NCI-H2081 treated with DMSO at 0.1 percent for 48 hours (cell line): ENCODE measurements at places on chromosomes 1 and 21.

DNA sequence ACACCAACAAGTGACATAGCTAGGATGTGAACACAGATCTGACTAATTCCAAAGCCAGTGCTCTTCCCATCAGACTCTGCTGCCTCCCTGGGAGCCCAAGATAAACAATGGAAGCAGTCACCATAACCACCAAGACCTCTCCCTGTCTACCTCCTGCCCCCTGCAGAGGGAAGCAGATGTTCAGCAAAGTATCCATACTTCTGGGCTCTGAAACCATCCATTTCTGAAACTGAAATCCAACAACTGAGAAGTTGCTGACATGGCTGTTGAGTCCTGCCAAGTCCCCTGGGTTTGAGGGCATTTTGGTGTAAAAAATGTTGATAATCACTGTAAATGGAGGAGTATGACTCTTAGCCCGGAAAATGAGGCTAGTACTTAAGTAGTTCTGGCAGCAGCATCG, 102.1 kb downstream of the TYW3 start:
- no peak for DNase-seq

DNA sequence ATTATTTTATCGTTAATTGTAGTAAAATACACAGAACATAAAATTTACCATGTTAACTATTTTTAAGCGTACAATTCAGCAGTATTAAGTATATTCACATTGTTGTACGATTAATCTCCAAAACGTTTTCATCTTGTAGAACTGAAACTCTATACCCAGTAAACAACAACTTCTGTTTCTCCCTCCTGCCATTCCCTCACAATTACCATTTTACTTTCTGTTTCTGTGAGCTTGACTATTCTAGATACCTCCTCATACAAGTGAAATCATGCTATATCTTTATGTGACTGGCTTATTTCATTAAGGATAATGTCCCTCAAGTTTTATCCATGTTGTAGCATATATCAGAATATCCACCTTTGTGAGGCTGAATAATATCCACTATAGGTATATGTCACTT, 156.8 kb downstream of the ST6GALNAC3 start:
- DNase-seq: no peak

DNA sequence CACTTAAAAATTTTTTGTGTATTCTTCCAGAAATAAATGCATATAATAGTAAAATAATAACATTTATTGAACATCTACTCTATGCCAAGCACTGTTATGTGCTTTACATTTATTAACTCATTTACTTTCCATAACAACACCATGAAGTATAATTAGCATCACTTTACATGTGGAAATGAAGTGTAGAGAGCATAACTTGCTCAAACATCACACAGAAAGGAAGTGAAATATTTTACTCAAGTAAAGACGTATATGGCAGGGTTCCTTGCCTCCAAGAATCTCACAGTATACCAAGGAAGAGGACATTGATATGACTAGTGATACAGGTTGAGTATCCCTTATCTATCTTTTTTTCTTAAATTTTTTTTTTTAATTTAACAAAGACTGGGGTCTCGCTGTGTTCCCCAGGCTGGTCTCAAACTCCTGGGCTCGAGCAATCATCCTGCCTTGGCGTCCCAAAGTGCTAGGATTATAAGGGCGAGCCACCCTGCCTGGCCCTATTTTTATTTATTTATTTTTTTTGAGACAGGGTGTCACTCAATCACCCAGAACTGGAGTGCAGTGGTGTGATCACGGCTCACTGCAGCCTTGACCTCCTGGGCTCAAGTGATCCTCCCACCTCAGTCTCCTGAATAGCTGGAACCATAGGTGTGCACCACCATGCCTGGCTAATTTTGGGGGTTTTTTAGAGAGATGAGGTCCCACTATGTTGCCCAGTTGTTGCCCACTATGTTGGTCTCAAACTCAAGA, 7.7 kb upstream of the CLIC4 start:
- DNase-seq: no peak

- DNase-seq: no peak
Observed at GRCh38 chr1:202791077-202791747, 17.0 kb downstream of the KDM5B start.

- DNase-seq: no peak
Observed at GRCh38 chr1:3261969-3262579, 192.4 kb upstream of the ARHGEF16 start.

GRCh38 chr1:3948344-3948743, 48.3 kb upstream of the C1orf174 start:
- no peak for DNase-seq

DNA sequence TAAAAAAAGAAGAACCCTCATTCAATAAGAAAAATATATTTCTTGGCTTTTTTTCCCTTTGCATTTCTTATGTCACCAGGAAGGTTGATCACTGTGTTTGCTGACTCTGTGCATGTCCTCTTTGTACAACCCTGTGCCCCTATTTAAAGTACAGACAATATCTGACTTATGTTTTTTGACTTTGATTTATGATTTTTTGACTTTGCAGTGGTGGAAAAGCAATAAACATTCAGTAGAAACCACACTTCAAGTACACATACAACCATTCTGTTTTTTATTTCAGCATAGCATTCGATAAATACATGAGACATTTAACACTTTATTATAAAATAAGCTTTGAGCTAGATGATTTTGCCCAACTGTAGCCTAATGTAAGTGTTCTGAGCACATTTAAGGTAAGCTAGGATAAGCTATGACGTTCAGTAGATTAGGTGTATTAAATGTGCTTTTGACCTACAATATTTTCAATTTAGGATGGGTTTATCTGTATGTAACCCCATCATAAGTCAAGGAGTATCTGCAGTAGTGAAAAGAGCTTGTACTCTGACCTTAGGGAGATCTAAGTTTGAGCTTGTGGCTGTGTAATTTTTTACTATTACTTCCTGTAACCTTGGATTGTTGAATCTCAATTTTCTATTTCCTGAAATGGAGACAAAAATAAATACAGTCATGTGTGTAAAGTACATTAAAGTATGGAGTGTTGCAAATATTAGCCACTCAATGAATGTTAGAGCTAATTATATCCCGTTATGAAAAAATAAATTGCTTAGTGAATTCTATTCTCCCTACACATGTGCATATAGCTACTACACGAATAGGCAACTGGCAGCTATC, 1.2 kb downstream of the RNASEL start:
- DNase-seq: no peak

- no peak for DNase-seq
Observed at GRCh38 chr1:26009796-26010447, 11.7 kb upstream of the EXTL1 start.

DNA sequence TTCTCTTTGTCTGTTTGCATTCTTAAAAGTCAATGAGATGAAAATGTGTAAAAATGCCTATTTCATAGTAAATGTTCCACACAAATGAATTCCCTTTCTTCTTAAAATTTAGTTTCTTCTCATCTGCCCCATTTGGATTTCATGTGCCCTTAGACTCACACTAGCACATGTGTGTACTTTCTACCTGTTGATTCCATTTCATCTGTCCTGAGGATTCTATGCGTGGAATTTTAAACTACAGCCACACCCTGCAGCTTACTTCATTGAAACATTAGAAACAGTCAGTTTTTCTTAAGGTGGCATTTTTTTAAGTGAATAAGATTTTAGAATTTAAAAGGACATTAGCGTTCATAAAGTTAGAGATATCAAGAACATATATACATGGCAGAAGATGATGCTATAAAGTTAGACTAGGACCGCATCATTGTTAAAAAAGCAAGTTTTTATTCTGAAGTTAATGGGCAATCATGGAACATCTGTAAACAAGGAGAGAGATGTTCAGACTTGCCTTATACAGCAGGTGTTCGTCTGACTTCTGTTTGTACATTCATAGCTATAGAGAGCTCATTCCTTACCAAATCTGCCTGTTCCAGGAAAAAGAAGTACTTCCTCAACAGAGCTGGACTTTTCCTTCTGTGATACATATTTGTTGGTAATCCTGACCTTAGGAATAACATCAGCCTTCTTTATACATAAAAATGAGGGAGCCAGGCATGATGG, 3.9 kb upstream of the TUT4 start:
- DNase-seq: no peak

DNA sequence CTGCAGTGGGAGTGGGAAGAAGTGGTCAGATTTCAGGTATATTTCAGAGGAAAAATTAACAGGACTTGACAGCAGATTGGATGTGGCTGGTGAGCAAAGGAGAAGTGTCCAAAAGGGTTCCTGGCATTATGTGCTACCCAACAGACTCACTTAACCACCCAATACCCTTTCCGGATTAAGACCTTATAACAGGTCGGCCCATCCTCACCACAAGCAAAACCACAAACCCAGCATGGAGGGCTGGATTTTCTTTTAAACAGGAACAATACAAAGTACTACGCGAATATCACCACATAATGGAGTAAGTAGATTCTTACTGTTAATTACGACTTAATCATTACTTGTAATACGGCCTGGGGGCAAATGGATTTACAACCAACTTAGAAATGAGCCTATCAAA, 59.2 kb downstream of the WDR64 start:
- no peak for DNase-seq

GRCh38 chr1:165228676-165229075, 127.8 kb downstream of the LMX1A start:
- DNase-seq: no peak

GRCh38 chr1:9201401-9202239, 33.0 kb upstream of the H6PD start:
- DNase-seq: no peak

DNA sequence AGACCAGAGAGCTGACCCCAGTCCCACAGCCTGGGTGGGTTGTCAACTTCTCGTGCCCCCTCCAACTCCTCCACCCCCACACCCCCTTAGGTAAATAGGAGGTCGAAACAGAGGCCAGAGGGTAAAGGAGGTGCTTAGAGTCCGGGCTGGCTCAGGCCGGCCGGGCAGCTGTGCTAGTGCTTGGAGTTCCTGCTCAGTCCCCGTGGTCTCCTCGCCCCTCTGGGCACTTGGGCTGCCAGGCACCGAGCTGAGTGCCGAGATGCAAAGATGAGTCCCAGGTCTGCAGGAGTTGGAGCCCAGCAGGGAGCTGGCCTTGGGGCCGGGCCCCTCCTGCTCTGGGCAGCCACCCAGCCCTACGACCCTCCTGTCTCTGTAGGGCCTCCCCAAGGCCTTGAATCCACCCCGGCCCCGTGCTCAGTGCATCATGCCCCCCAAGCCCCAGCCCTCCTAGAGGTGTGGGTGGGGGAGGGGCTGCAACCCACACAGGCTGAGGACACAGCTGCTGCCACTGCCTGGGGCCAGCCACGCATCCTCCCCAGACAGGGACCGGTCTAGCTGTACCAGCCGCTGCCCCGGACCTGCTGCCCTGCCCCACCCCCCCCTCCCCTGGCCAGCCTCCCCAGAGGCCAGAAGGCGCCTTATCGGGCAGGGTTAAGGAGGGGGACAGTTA, 1.9 kb downstream of the SMIM1 start:
- no peak for DNase-seq

GRCh38 chr1:23524716-23525401, 6.2 kb downstream of the E2F2 start:
- peak; percentile 70 for DNase-seq

GRCh38 chr21:29149808-29150425, 19.5 kb downstream of the MAP3K7CL start:
- DNase-seq: no peak

DNA sequence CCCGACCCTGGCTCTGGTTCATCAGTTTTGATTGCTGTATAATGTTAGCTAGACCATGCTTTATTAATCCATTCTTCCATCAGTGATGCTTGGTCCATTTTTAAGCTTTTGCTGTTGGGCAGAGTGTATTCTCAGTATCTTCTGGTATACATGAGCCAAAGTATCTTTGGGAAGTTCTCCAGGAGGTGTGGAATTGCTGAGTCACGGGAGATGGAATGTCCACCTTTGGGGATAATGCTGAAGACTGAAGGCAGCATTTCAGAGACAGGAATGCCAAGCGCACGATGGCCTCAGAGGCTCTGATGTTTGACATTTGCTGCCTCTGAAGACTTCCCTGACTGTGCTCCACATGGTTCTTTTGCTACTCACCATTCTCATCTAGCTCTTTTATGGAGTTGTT, 266.3 kb upstream of the KAZN start:
- DNase-seq: no peak

DNA sequence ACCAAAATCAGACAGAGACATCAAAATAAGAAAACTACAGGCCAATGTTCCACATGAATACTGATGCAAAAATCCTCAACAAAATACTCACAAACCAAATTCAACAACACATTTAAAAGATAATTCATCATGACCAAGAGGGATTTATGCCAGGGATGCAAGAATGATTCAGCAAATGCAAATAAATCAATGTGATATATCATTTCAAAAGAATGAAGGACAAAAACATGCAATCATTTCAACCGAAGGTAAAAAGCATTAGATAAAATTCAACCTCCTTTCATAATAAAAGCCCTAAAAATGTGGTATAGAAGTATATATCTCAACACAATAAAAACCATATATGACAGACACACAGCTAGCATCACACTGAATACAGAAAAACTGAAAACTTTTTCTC, 81.5 kb upstream of the LYPLAL1 start:
- DNase-seq: no peak

DNA sequence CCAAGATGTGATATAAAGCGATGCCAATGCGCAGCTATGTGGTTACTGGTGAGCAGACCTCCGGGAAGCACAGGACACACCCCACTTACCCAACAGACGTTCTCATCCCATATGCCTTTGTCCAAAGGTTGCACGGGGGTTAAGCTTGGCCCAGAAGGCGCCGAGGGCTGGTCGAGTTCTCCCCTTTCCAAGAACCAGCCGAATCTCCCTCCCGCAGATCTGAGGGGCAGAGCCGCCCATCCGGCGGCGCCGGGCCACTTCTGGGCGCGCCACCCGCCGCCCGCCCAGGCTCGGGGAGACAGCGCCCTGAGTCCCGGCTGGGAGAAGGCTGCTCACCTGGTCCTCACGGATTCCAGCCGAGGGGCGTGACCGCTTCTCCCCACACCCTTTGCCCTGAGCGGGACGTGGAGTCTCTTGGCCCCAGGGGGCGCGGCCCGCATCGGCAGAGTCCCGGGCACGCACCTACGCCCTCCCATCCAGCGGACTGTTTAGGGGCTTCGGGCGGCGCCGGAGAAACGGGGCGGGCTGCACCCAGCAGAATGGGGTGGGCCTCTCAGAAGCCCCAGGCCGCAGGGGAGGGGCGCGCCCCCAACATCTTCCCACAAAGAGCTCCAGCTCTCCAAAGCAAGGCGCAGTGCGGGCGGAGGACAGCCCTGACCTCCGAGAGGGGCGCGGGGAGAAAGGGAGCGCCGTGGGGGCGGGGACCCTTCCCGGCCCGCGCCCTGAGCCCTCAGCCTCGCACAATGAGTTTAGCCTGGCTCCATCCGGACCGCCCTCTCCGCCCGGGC, 615 bp downstream of the GPR161 start:
- DNase-seq: no peak

GRCh38 chr1:107991371-107992066, 26.5 kb upstream of the VAV3 start:
- no peak for DNase-seq

- DNase-seq: no peak
Observed at GRCh38 chr1:218364028-218364710, 19.0 kb downstream of the TGFB2 start.
